ENCODE measurements at places on chromosomes 1 and 21.

GRCh38 chr1:234610666-234611224 lies 767 bp upstream of the IRF2BP2 start:
- peak overlapping the region; percentile 100 for H3K27ac ChIP-seq
- H3K36me3 ChIP-seq: peaks cover 17% of the 10 kb centered on the region
- H3K27me3 ChIP-seq: no peaks in the 10 kb centered on the region
- H3K4me3 ChIP-seq: peak overlapping the region; percentile 89
- H3K4me1 ChIP-seq: peaks cover 23% of the 10 kb centered on the region

- H3K4me3 ChIP-seq: no peak overlapping the region
- H3K27ac ChIP-seq: no peak overlapping the region
- H3K27me3 ChIP-seq: no peaks in the 10 kb centered on the region
- H3K36me3 ChIP-seq: no peaks in the 10 kb centered on the region
- no peaks in the 10 kb centered on the region for H3K4me1 ChIP-seq
- DNase-seq: no peak
These were observed 142.8 kb downstream of the ZZZ3 start for GRCh38 chr1:77539519-77540142.

DNA sequence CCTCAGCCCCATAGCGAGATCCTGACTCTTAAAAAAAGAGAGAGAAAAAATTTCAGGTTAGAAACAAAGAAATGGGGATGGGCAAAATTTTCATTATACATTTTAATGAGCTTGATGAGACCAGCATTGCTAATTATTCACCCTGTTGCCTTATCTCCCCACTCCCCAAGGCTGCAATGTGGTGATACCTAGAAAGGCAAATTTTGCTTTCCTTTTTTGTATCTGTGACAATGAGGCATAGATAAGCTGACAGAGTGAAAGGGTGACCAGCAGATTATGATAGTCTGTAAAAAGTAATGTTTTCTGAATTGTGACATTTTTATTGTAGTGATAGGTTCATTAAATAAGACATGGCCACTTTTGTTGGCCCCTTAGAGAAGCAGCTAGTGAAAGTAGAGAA lies 12.9 kb downstream of the SRRM1 start:
- H3K27ac ChIP-seq: no peak overlapping the region
- H3K36me3 ChIP-seq: peaks cover 76% of the 10 kb centered on the region
- DNase-seq: no peak
- H3K4me1 ChIP-seq: peaks cover 3% of the 10 kb centered on the region
- no peak overlapping the region for H3K4me3 ChIP-seq

DNA sequence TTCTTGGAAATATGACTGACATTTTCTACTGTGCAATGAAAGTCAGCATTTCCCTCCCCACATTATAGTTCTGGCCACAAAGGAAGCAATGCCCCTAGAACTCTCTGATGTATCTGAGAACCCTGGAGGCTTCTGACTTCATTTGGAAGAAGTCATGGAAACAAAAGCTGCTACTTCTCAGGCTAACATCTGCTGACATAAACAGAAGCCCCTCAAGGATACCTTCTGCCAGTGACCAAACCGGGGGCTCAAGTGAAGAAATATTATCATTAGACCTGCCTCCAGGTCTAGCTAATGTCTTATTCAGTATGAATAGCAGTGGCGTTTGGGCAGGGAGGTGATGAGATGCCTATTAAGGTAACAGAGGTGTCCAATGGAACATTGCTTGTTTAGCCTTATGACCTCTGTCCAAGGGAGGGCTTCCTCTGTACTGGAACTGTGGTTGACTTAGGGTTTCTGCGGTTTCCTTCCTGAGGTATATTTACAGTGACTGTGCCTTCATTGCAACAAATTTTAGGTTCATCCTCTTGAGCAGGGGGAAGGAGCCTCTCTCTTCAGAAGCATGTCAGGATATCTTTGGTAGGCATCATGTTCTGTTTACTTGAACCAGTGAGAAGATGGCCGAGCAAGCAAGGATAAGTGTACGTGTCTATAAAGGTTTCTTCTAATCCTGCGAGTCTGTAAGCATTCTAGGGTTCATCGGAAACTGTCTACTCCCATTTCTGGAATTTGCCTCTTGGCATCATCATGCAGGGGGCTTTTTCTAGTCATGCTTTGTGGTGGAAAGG lies 161.7 kb downstream of the PBX1 start:
- no peak overlapping the region for H3K4me3 ChIP-seq
- H3K27me3 ChIP-seq: no peaks in the 10 kb centered on the region
- DNase-seq: no peak
- H3K36me3 ChIP-seq: no peaks in the 10 kb centered on the region
- peaks cover 38% of the 10 kb centered on the region for H3K4me1 ChIP-seq
- H3K27ac ChIP-seq: no peak overlapping the region

DNA sequence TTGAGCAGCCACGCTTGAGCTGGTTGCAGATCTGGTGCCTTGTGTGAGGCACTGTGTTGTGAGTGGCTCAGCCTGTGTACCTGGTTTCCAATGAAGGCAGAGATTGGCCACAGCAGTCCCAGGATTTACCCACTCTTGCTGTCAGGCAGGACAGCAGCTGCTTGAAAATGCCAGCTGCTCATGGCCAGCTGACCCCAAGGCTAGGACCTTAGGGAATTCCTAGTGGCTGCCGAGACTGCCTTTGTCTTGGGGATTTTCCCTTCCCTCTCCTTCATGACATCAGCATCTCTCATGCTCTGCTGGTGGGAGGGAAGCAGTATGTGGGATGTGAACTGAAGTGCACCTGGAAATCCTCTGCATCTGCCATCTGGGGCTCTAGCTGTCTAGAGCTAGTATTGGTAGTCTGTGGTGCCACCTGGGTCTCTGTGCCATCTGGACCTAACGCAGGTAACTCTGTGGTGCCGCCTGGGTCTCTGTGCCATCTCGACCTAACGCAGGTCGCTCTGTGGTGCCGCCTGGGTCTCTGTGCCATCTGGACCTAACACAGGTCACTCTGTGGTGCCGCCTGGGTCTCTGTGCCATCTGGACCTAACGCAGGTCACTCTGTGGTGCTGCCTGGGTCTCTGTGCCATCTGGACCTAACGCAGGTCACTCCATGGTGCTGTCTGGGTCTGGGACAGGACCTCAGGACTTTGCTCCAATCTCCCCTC lies 3.8 kb upstream of the LRRC47 start:
- no peak for DNase-seq
- H3K4me3 ChIP-seq: no peak overlapping the region
- no peaks in the 10 kb centered on the region for H3K27me3 ChIP-seq
- H3K27ac ChIP-seq: no peak overlapping the region

DNA sequence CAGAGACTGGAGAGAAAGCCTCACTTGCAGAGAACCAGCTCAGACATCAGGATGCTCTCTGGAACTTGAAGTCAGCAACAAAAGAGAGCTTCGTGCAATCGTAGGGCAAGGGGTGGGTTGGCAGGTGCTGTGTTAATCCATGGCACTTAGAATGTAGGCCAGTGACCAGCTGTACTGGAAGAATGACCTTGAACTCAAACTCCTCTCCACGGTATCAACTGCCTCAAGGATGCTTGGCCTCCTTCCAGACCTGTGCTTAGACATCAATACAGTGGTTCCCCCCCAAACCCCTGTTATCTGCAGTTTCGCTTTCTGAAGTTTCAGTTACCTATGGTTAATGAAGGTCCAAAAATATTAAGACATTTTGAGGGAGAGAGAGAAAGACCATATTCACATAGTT lies 6.5 kb downstream of the KANK4 start:
- H3K36me3 ChIP-seq: no peaks in the 10 kb centered on the region
- no peaks in the 10 kb centered on the region for H3K27me3 ChIP-seq
- no peak overlapping the region for H3K4me3 ChIP-seq
- H3K27ac ChIP-seq: no peak overlapping the region
- H3K4me1 ChIP-seq: peaks cover 5% of the 10 kb centered on the region
- DNase-seq: no peak

- H3K27ac ChIP-seq: no peak overlapping the region
- H3K4me1 ChIP-seq: no peaks in the 10 kb centered on the region
- H3K36me3 ChIP-seq: no peaks in the 10 kb centered on the region
- DNase-seq: no peak
- no peak overlapping the region for H3K4me3 ChIP-seq
These were observed 270.9 kb upstream of the DUSP10 start for GRCh38 chr1:222012816-222013215.

DNA sequence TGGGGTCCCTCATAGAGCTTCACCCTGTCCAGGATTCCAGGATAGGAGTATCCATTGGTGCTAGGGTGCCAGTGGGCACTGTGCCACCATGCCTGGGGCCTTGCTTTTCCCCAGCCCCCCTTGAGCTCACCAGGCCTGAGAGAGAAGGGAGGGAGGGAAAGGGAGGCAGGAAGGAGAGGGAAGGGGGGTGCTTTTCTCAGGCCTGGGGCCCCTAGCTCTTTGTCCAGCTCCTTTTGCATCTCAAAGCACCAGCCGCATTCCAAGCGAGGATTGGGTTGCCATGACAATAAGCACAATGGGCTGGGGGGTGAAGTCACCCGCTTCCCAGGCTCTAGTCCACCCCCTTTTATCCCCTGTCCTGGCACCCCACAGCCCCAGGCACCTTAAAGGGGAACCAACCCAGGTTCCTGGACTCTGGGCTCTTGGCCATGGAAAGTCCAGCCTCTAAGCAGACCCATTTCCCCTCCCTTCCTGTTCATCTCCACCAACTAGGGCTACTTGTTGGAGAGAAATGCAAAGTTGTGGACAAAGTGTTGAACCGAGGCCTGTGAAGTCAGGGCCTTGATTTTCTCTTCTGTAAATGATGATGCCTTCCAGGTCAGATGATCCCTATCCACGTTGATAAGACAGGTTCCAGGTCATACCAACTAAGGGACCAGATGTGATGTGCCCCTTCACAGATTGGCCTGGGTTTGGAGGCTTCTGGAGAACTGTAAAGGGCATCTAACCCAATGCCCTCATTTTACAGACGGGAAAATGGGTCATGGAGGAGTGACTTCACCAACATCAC lies 11.4 kb downstream of the THBS3 start:
- H3K27me3 ChIP-seq: no peaks in the 10 kb centered on the region
- no peaks in the 10 kb centered on the region for H3K36me3 ChIP-seq
- no peak overlapping the region for H3K27ac ChIP-seq

- DNase-seq: no peak
- peak overlapping the region; percentile 4 for H3K4me3 ChIP-seq
- peak overlapping the region; percentile 77 for H3K27ac ChIP-seq
- no peaks in the 10 kb centered on the region for H3K27me3 ChIP-seq
- H3K4me1 ChIP-seq: peaks cover 70% of the 10 kb centered on the region
These were observed 4.3 kb downstream of the PAQR7 start for GRCh38 chr1:25871086-25871703.

DNA sequence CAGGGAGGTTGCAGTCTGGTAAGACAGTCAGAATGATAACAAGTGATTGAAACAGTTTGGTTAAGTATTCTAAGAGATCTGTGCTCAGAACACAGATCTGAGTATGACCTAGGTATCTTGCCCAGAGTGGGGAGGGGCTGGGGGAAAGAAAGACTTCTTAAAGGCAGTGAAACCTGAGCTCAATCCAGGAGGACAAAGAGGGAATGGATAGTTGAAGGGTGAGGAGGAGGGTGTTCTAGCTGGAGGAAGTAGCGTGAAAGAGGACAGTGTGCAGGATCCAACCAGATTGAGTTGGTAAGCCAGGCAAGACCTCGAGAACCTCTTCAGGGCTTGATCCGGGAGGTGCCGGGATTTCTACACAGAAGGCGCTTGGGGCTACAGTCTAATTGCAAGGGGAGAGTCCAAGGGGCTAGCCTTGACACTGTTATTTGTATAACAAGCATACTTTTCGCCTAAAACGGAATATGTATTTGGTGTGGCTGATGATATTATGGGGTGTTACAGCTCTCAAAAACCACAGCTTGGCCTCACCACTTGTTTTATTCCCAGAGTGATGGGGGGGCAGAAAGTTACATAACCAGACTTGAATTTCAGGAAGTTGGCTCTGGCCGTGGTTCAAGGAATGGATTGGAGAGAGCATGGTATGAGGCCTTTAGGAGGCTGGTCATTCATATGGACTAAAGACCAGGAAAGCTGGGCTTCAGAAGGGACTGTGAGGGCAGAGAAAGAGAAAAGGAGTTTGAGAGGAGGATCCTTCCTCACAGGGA lies 19.1 kb downstream of the RCSD1 start:
- no peaks in the 10 kb centered on the region for H3K36me3 ChIP-seq
- H3K4me3 ChIP-seq: no peak overlapping the region

DNA sequence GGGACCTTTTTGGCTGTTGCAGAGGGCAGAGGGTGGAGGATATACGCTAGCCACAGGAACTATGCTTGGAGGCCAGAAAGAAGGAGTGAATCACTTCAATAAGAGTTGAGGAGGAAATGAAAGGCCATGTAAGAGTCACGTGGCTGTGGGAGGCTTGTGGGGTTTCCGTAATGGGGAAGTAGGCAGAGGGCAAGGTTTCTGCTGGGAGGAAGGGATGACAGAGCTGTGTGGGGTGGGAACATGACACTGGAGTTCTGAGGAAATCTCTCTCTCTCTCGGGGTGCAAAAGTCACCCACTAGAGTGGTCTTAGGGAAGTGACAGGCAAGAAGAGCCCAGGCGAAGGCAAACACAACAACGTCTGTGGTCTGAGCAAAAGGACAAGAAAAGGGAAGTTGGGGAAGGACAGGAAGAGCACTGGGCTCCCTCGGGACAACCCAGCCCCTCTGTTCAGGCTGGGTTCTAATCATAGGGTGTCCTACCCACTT lies 3.9 kb upstream of the CD1C start:
- no peak overlapping the region for H3K27ac ChIP-seq
- DNase-seq: no peak
- no peaks in the 10 kb centered on the region for H3K4me1 ChIP-seq
- H3K36me3 ChIP-seq: no peaks in the 10 kb centered on the region

GRCh38 chr1:46204406-46204742 lies 1.2 kb downstream of the LURAP1 start:
- H3K27me3 ChIP-seq: no peaks in the 10 kb centered on the region
- DNase-seq: no peak
- peaks cover 3% of the 10 kb centered on the region for H3K4me1 ChIP-seq

- H3K36me3 ChIP-seq: peaks cover 41% of the 10 kb centered on the region
- no peak for DNase-seq
- no peak overlapping the region for H3K4me3 ChIP-seq
These were observed 33.1 kb upstream of the EXOSC10 start for GRCh38 chr1:11132563-11133293.

- no peak overlapping the region for H3K27ac ChIP-seq
- no peak overlapping the region for H3K4me3 ChIP-seq
- no peaks in the 10 kb centered on the region for H3K36me3 ChIP-seq
- no peaks in the 10 kb centered on the region for H3K4me1 ChIP-seq
- peak; percentile 27 for DNase-seq
These were observed 603.5 kb upstream of the ADAMTS5 start for GRCh38 chr21:27570306-27570868.

GRCh38 chr1:159960721-159961381 lies 6.8 kb upstream of the SLAMF9 start:
- no peak for DNase-seq
- H3K36me3 ChIP-seq: no peaks in the 10 kb centered on the region
- no peaks in the 10 kb centered on the region for H3K4me1 ChIP-seq

- peaks cover 3% of the 10 kb centered on the region for H3K4me1 ChIP-seq
- DNase-seq: peak; percentile 98
- no peaks in the 10 kb centered on the region for H3K36me3 ChIP-seq
- no peaks in the 10 kb centered on the region for H3K27me3 ChIP-seq
- peak overlapping the region; percentile 70 for H3K4me3 ChIP-seq
- peak overlapping the region; percentile 97 for H3K27ac ChIP-seq
These were observed 9.8 kb upstream of the CDC20 start for GRCh38 chr1:43348809-43349593.

Data from kidney (tissue), 22 donors.